Tongue (tissue), 3 donors: ENCODE measurements at places on chromosomes 3 and 15.

- no peak for DNase-seq
Observed at GRCh38 chr3:23263796-23264195, 60.7 kb downstream of the UBE2E2 start.

GRCh38 chr3:142118911-142119310, 30.4 kb downstream of the TFDP2 start:
- no peak for DNase-seq

DNA sequence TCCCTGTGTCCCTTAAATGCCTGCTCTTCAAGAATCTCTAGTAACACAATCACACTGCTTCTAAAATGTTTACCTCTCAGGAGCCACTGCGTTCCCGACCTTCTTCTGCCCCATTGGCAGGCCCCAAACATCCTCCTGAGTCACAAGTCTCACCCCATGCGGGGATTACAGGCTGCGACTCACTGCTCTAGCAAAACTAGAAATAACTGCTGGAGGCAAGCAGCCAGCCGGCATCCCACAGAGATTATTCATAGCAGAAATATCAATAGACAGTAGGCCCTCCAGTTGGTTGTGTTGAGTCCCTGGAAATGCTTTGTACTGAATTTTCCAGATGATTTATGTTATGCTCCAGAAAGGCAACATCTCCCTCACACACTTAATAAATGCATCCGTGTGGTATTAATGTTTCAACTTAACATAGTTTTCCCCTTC, 64.8 kb downstream of the RFTN1 start:
- DNase-seq, result peak; percentile 49

GRCh38 chr3:48130321-48130904, 57.8 kb downstream of the CDC25A start:
- DNase-seq, result peak; percentile 83

DNA sequence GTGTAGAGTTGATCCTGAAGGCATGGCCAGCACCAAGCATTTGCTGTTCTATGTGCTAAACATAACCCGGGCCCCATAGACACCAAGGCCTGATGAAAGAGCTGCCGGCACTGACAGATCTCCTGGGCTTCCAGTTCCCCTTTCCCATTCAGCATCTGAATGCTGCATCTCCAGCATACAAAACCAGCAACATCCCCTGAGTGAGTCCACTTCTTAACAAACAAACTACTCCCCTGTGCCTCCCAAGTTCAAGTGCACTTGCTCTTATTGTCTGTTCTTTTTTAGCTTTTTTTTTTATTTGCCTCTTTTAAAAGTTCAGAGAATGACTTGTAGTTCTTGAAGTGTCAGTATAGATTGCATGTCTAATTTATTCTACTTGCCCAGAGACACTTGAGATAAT, 156.0 kb downstream of the EDEM1 start:
- DNase-seq, result no peak

- no peak for DNase-seq
Observed at GRCh38 chr3:170739410-170739809, 130.6 kb downstream of the RPL22L1 start.

DNA sequence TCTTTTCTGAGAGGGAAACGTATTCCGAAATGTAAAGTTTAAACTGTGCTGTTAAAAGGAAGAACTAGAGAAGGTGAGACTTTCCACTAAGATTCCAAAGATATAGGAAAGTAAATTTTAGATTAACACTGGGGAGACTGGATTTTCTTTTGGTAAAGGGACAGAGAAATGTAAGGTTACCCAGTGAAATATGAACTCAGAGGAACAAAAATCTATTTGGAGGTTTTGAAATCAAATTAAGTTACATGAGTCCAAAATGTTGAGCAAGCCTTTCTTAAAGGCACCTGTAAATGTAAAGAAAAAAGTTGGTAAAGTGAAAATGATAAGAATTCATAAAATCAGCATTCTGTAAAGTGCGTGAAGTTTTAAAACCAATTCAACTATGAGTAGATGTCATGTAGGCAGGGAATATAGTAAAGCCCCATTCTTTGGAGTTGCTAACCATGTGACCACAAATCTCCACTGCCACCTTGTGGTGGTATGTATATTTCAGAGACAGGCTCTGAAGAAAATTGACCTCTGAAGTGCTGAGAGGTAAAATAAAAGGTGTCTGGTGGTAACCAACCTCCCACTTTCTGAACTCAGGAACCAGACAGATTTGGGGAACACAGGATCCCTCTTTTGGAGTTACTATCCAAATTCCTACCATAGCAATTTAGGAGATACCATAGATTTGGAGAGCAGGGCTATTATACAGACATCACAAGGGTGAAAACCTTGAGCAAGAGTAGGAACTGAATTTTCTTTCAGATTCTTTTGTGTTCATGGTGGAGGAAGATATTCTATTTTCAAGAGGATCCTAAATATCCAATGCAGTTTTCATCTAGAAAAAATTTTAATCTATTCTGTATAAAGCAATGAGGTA, 215.3 kb downstream of the ROBO2 start:
- peak; percentile 76 for DNase-seq

DNA sequence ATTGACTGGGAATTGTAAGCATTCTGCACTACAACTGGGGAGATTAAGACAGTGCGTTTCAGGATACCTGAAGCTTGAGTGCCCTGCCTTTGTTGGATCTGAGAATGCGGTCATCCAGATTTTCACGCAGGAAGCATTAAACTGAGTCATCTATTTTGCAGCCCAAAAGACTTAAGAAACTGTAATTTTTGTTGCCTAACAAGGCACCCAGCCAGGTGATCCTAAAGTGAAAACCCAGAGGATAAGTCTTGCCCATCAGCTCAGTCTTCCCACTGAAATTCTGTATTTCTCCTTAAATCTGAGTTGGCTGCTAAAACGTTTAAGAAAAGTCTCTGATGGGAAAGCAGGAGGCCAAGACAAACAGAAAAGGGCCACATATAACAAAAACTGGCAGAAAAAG, 242.5 kb upstream of the TMCO5A start:
- DNase-seq, result no peak

DNA sequence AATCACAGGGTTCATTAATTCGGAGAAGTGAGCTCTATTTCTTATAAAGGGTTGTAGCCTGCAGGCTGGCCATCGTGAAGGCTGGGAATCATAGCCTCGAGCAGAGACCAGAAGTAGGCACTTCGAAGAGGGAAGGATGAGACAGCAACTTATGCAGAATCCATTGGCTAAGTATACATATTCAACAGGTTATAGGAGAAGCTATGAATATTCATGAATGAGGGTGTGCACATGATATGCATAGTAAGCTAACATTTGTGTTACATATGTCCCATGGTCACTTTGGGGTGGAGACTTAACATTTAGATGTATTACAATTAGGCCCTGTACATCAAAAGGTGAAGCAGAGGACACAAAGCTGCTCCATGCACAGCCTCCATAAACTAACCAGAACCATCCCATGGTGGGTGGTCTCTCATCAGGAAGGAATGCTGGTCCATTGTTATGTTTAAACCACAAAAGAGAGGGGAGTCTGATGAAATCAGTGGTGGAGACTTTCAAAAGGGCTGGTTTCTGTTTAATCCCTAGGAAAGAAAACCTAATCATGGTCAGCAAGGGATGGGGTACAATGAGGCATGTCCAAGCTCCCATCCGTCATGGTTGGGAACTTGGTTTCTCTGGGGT, 80.8 kb upstream of the FHIT start:
- DNase-seq, result no peak

DNA sequence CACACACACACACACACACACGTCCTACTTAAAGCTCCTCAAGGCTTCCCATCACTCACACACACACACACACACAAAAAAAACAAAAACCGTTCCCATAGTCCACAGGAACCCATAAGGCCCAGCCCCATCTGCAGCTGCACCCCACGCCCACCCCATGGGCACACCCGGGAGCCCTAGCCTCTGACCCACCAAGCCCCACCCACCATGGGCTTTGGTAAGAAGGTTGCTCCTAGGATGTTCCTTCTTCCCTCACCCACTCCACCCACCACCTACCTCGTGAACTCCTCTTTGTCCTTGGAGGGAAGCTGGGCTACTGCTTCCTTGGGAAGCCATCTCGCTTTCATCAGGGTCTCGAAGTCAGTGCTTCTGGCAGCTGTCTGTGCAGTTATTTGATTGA, 115.1 kb downstream of the TPRA1 start:
- no peak for DNase-seq

DNA sequence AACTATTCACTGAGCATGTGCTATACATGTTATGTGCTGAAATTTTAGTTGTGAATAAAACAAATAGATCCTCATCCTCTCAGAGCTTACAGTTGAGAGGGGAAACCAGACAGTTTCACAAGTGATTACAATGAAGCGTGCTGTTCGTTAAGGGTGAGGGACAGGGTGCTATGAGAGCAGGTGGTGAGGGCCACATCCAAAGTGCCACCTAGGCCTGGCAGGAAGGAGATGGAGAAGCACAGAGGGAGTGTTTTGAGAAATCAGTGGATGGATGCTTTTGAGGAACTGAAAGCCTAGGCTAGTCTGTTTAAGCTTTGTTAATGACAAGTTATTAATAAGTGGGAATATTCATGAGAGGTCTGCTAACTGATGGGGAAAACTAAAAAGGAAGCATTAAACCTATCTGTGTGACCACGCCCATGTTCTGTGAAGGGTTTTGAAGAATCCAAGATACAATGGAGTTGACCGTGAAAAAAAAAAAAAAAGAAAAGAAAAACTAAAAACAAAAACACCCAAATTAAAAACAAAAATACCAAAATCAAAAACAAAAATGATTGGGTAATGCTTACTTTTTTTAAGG, 7.3 kb downstream of the MCTP2 start:
- no peak for DNase-seq

DNA sequence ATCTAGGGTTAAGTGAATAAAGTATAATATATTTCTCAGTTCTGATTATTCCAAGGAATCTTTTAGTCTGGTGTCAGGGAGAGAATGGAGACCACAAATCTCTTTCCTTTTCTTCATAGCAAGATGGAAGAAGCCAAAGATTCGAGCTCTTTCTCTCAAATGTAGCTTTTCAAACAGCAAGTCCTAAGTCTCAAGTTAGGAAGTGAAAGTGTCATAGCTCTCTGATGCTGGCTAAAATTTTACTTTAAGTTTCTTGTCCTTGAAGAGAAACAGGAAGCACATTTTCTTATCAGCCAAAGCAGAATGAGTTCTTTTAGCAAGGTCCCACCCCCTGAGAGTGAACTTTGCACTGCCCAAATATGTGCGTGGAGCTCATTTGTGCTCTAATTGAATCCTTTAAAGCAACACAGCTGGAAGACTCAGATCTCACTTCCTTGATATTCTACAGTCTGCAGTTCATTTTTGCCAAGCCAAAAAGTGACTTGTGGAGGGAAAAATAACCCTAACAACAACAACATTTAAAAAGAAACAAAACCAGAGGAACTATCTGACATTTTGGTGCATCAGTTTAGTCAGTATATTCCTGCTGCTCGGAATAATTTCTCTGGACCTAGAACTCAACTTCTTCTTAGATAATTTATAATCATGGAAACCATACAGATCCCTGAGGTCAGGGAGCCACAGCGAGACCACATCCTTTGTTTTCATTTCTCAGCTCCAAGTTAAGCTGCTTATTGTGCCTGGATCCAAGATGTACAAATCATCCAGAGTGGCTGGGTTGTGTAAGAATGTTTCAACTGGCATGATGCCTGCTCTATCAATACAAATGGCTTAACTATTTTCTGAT, 238.7 kb upstream of the P2RY1 start:
- DNase-seq, result peak; percentile 70

- peak; percentile 54 for DNase-seq
Observed at GRCh38 chr3:105367406-105368213, 901 bp downstream of the ALCAM start.

- DNase-seq, result no peak
Observed at GRCh38 chr15:62241135-62241770, 76.2 kb upstream of the C2CD4B start.

DNA sequence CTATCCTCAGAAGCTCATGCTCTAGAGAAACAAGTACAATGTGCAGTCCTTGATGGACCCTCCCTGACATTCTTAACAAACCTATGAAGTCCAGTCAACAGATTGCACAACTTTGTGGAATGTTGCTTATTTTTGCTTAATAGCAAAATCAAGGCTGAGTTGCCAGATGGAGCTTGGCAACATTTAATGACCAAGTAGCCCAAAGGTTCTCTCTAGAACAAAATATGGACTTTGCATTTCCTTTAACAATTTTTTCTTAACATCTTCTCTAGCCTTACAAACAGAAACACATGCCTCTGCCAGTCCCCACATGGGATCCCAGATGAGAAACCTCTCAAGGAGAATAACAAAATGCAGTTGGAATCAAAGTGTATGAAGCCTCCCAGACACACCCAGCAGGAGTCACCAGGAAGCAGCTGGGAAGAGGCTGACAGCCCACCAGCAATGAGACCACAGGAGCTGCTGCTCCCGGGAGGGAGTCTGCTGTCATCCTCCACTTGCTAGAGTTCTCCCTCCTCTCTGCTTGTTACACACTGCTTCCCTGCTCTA, 422.5 kb upstream of the CDIN1 start:
- DNase-seq, result peak; percentile 26

GRCh38 chr3:87350367-87351199, 74.2 kb upstream of the POU1F1 start:
- DNase-seq, result peak; percentile 74

DNA sequence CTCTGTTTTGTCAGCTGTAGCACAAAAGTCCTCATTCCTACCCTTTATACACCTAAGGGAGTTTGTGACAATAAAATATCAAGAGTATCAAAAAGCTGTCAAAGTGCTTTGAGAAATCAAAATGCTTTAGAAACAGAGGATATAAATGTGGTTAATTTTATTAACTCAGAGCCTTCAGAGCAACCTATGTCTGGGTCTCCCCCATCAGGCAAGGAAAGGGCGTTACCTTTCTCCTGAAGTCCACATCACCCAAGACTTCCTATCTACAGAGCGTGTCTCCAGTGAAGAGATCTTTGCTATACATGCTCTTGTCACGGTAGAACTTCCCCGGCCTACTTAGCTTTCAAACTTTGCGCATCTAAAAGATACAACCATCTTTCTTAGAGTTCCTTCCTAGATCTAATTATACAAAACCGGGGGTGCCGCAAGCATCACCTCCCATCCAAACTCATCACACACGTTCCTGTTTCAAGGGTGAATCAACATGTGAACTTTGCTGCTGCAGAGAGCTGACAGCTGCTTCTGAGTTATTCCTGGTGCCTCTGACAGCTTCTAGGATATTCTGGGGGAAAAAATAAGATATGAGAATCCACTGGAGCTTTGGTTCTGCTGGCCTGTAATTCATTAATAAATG, 93.0 kb downstream of the RARB start:
- no peak for DNase-seq

DNA sequence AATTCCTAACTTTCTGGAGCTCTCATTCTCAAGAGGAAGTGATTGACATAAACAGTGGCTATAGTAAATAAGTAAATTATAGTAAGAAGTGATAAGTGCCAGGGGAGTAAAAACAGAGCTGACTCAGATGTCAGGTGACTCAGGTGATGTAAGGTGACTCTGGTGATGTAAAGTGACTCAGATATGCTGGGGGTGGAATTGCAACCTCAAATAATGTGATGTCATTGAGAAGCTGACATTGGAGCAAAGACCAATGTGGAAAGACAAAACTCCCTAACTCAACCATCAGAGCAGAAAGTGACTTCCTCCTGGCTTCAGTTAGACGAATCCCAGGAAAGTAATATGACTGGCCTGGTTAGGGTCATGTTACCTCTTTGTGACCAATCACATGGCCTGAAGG, 144.2 kb upstream of the SNTN start:
- no peak for DNase-seq

- no peak for DNase-seq
Observed at GRCh38 chr15:78069052-78069414, 8.5 kb downstream of the TBC1D2B start.

GRCh38 chr3:126459111-126459762, 16.5 kb downstream of the ZXDC start:
- DNase-seq, result no peak

GRCh38 chr3:11784971-11785377, 61.7 kb downstream of the TAMM41 start:
- DNase-seq, result no peak
